ENCODE measurements at places on chromosomes 5 and 9.

DNA sequence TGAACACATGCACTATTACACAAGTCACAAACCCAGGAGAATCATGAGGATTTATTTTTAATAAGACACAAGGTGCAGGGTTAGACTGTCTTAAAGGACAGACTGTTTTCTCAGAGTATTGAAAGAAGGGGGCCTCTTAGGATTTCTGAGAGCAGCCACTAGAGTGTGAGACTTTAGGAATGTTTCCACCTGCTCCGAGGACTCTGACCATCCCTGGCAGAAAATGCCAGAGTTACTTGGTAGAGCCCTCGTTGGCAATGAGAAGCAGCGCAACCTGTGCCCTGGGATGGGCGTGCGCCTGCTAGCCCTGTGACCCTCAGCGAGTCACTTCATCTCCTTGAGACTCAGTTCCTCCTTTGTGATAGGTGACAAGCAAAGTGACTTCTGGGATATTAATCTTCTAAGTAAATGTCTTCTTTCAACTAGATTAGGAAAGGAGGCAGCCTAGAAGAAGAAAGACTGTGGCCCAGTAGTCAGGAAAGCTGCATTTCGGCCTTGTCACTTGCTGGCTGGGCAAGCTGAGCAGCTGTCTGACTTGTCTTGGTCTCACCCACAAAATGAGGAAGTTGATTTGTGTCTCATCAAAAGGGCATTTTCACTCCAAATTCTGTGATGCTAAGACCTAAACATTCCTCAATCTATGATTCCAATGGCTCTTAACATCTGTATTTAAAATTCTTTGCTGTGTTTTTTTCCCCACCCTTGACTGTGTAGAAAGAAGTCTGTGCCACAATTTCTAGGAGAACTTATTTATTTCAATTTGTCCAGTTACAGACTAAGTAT lies 60.5 kb downstream of the PTCD2 start:
- DNase-seq = no peak

- no peak for DNase-seq
Observed at GRCh38 chr5:126531543-126532120, 63.4 kb downstream of the ALDH7A1 start.

DNA sequence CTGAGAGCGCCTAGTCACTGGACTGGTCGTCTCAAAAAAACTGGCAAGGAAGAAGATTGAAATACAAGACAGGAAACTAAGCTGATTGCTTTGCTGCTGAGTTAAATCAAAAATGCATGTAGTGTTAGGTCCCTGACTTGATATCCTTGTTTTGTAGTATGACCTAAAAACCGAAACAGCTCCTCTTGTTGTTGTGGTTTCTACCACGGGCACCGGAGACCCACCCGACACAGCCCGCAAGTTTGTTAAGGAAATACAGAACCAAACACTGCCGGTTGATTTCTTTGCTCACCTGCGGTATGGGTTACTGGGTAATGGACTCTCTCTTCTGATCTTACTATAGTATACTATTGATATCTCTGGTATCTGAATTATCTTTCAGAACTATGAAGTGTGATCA lies 4.3 kb downstream of the MTRR start:
- DNase-seq = no peak

GRCh38 chr5:141709699-141710267 lies 27.8 kb upstream of the ARAP3 start:
- no peak for DNase-seq

DNA sequence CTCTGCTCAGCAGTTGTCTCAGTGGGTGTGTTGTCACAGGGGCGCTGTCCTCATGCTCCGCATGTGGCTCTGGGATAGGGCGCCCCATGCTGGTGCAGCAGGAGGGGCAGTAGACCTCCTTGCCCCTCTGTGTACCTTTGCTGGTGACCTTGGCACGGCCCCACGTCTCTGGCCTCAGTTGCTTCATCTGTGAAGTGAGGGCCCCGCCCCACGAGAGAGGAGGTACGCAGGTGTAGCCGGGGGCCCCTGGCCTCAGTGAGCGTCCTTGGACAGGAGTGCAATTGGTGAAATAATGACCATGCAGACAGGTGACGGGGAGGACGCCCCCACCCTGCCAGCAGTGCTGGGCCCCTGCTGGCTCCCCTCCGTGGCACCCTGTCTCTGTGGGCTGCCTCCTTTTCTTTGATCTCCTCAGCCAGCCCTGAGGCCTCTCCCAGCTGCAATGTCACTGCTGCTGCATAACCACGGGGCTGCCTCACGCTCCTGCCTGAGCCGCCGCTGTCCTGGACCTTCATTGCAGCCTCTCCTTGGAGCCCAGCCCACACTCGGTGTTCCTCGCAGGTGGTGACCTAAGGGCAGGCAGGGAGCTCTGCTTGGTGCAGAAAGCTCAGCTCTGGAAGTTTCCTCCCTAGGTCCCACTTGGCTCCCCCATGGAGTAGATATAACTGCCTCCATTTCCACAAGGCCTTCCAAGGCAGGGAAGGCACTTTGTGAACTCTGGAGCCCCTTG lies 57.3 kb downstream of the PHF2 start:
- DNase-seq = no peak

DNA sequence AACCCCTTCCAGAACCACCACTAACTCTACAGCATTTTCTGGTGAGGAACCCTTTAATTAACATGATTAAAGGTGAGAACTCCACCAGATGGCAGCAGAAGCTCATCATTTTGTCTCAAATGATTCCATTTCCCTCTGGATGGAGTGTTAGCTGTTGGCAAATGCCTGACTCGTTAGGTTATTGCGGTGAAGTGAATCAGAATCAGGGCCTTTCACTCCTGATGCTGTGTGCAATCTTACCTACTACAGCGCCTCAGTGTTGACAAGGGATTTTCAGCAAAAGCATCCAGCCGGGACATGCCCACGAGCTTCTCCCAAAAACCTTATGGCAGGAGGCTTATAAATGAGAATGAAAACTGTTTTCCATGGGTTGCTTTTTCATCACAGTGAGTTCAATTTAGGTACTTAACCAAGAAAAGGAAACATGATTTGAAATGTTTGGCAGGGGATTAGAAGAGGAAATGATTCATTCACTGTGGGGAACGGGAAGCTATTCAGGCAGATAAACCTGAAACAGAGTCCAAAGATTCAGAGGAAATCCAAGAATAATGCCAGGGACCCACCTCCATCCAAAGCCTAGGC lies 48.0 kb upstream of the CAST start:
- DNase-seq = no peak
